ENCODE measurements at places on chromosomes 4 and X.

- no peak for DNase-seq
These were observed 20.9 kb upstream of the USP27X start for GRCh38 chrX:49858341-49858740.

DNA sequence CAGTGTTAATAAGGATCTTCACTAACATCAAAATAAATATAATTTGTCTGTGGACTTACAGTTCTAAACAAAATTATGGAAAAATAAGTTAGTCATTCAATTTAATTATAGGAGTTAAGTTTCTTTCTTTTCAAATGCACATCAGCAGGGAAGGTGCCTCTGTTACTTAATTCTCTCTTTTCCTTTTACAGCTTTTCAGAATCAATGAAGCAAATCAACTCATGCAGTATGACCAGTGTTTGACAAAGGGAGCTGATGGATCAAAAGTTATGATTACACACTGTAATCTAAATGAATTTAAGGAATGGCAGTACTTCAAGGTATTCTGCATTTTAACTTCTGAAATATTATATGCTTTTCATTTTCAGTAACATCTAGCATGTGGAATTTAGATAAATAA, 15.9 kb downstream of the HMGB2 start:
- DNase-seq: no peak

GRCh38 chrX:16807976-16808542, 21.8 kb downstream of the TXLNG start:
- DNase-seq: no peak

DNA sequence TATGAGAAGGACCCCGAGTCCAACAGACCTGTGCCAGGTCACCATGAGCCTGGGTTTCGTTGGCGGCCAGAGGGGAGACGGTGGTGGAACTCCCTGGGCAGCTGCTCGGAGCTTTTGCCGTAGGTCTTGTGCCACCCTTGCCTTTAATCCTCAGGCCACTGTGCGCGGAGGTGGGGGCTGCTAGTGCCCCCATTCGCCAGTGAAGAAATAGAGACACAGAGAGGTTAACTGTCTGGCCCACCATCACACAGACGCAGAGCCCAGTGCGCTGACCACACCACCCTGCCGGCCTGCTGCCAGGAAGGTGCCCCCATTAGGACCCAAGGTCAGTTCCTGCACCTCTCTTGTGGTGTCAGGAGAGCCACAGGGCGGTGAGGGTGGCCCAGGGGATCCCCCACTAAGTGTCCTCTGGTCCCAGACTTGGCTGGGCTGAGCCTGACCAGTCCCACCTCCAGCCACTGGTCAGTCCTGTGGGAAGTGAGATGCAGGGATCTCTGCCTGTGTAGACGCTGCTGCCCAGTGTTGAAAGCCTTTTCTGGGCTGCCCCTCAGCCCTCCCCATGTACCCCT, 28.3 kb upstream of the HTRA3 start:
- no peak for DNase-seq

- DNase-seq: no peak
These were observed 114.0 kb downstream of the RAPGEF2 start for GRCh38 chr4:159216834-159217233.

- DNase-seq: no peak
These were observed 39.9 kb downstream of the RAB40AL start for GRCh38 chrX:102976793-102977495.

- no peak for DNase-seq
These were observed 457.1 kb downstream of the MID1IP1 start for GRCh38 chrX:39258331-39258730.

- peak; percentile 4 for DNase-seq
These were observed 61.7 kb downstream of the SLIT2 start for GRCh38 chr4:20313237-20314030.

Measured in GM13977 (cell line).